ENCODE measurements at places on chromosomes 3 and 15.

DNA sequence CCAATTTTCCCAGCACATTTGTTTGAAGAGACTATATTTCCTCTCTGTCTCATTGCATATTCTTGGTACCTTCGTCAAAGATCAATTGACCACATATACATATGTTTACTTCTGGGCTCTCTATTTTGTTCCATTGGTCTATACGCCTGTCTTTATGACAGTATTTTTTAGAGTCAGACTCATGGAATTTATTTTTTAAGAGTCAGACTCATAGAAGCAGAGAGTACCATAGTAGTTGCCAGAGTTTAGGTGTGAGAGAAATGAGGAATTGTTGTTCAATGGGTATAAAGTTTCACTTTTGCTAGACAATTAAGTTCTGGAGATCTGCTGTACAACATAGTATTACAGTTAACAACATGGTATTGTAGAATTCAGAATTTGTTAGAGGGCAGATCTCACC, 27.1 kb downstream of the PLA2G4F start:
- DNase-seq: no peak

GRCh38 chr3:154969366-154969765, 110.8 kb upstream of the MME start:
- no peak for DNase-seq

- no peak for DNase-seq
Measured at GRCh38 chr15:90003736-90004135, 2.6 kb downstream of the ZNF710 start.

GRCh38 chr15:42384597-42384996, 25.3 kb downstream of the CAPN3 start:
- DNase-seq: no peak

DNA sequence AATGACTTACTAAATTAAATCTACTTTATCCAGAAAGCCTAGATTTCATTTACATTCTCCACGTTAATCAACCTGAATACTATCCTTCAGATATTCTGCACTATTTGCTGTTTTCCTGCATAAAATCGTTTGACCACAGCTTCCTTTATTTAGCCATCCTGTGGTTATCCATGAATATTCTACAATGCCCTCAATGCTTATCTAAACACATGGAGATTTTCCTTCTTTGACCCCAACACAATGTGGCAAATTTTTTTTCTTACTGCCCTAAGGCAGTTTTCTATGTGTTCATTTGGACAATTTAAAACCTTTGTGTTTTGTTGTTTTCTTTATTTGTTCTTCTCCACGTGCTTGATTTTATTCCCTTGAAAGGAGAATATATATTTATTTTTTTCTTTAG, 495.5 kb upstream of the ROBO1 start:
- no peak for DNase-seq

DNA sequence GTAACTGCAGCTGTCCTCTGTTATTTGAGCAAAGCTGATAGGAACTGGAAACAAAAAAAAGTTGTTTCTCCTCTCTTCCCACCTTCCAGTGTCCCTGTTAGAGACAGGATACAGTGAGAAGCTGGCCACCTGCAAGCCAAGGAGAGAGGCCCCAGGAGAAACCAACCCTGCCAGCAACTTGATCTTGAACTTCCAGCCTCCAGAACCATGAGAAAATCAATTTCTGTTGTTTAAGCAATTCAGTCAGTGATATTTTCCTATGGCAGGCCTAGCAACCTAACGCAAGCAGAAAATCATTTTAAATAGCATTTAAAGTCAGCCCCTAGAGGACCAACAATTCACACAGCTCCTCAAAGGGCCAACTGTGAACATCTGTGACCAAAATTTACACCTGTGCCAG, 291.3 kb downstream of the OXSM start:
- no peak for DNase-seq

- no peak for DNase-seq
Measured at GRCh38 chr15:55552451-55552850, 35.7 kb downstream of the PYGO1 start.

DNA sequence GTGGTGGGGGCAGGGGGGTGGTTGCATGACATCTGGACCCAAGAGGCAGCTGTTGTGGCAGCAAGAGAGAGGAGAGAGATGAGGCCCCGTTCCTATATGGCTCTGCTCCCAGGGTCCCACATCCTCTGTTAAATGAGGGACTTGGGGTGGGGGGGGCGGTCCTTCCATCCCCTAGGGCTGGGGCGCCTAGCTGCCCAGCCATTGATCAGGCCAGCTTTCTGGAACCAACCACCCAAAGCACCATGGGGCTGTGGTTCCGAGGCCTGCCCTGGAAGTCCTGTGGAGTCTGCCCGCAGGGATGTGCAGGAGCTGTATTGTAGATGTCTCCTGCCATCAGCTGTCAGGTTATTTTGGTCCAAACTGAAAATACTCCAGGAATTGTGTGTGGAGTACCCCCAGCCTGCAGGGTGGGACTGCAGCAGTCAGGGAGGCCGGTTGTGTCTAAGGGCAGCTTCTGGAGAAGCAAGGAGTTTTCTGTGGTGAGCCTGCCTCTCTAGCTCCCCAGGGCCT, 5.2 kb downstream of the FURIN start:
- DNase-seq: no peak

- DNase-seq: no peak
Measured at GRCh38 chr3:197495059-197495455, 60.7 kb downstream of the BDH1 start.

DNA sequence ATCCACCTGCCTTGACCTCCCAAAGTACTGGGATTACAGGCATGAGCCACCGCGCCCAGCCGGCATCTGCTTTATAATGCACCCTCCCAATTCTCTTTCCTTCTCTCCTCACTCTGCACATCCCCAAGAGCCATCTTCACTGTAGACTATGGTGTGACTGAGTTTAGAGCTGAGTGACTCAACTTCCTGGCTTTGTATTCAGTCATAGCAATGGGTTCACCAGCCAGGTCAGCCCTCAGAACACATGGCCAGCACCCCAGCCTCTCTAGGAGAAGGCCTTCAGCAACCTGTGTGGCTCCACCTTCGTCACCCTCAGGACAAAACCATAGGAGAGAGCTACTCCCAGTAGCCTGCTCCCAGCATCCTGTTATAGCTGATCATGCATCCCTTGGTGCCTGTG, 33.0 kb downstream of the ARID3B start:
- DNase-seq: no peak

GRCh38 chr3:125310623-125311081, 64.5 kb downstream of the ZNF148 start:
- DNase-seq: no peak

DNA sequence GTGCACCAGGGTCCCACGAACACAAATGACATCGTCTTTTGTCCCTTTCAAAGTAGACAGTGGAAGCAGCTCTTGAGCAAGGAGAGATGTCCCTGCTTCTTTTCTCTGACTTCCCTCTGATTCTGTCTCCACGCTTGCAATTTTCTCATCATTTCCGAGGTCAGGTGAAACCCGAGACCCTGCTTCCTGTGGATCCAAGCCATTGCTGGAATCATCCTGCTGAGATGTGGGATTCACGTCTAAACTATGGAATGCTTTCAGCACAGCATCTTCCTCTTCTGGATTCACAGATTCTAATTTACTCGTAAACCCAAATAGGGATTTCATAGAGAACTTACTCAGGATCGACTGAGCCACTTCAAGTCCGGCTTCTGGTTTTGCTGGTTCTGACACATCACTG, 127.1 kb downstream of the FMN1 start:
- DNase-seq: no peak

DNA sequence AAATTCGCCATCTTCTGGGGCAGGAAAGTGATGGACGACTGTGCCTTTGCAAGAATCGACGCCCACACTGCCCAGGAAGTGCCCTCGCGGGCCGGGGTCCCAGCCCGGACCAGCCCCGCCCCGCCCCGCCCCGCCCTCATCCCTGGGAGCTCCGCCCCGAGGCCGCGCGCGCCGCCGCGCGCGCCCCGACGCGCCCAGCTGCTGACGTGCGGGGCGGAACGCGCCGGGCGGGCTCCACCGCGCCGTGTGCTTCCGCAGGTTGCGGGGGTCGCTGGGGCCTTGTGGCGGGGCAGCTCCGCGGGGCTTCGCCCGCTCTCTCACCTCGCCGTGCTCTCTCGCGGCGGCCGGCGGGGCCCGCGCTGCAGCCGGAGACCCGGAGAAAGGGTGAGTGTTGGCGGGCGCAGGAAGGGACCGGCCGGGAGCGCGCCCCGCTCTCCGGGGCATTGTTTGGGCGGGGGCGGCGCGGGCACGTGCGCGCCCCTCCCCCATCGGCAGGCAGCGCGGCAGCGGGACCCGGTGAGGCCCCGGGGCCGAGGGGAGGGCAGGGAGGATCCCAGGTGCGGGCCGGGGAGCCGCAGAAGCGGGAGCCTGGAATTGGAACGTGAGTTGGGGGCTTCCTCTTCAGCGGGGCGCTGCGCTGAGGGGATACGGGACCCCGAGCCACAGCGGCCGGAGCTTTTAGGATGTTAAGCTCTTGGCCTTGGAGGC, at the start of gene YEATS2:
Gene YEATS2, plus strand, starts transcription at position 188 of the 708 bp plus-strand sequence. CDS start 17,366 bp downstream, outside the sequence.
- DNase-seq: peak; percentile 94

- DNase-seq: no peak
Measured at GRCh38 chr3:69122403-69122802, at the start of gene LMOD3. TSS of gene LMOD3 (minus strand) at chr3:69122595. CDS start at chr3:69122386, 209 bp downstream.

- DNase-seq: no peak
Measured at GRCh38 chr3:99901200-99901926, 83.7 kb downstream of the CMSS1 start.

GRCh38 chr15:56677271-56677670, 56.0 kb downstream of the ZNF280D start:
- DNase-seq: no peak

DNA sequence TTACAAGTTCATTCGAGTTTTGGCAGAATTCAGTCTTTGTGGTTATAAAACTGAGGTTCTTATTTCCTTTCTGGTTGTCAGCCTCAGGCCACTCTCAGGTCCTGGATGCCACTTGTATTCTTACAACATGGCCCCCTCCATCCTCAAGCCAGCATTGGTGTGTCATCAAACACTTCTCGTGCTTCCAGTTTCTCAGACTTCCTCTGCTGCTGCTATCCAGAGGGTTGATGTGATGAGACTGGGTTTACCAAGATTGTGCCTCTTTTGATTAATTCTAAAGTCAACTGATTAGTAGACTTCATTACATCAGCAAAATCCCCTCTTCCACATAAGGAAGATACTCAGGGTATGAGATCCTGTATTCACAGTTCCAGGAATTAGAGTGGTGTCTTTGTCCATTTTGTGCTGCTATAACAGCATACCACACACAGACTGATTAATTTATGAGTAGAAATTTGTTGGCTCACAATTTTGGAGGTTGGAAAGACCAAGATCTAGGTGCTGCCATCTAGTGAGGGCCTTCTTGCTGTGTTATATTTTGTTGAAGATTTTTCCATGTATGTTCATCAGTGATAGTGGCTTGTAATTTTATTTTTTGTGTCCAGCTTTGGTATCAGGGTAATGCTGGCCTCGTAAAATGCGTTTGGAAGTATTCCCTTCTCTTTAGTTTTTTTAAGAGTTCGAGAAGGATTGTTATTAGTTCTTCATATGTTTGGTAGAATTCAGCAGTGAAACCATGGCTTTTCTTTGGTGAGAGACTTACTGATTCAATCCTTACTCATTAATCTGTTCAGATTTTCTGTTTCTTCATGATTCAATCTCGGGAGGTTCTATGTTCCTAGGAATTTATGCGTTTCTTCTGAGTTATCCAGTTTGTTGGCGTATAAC, 11.1 kb downstream of the LRCH3 start:
- no peak for DNase-seq

DNA sequence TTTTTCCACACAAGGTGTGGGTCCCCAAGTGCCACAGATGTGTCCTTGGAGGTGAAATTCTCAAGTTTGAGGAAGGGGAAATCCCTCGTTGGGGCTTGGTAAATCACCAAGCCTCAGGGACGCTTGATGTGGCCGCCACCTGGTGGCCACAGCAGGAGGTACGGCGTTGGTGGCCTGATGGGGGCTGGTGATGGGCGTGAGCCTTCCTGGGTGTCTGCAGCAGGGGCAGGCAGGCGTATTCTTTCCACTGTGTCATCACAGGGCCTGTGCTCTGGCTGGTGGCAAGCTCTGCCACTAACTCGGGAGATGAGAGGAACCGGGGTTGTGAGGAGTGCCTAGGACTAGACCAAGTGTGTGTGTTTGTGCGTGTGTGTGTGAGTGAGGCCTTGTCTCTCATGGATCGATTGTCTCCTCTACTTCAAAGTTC, 4.2 kb downstream of the ACOX2 start:
- DNase-seq: peak; percentile 81

DNA sequence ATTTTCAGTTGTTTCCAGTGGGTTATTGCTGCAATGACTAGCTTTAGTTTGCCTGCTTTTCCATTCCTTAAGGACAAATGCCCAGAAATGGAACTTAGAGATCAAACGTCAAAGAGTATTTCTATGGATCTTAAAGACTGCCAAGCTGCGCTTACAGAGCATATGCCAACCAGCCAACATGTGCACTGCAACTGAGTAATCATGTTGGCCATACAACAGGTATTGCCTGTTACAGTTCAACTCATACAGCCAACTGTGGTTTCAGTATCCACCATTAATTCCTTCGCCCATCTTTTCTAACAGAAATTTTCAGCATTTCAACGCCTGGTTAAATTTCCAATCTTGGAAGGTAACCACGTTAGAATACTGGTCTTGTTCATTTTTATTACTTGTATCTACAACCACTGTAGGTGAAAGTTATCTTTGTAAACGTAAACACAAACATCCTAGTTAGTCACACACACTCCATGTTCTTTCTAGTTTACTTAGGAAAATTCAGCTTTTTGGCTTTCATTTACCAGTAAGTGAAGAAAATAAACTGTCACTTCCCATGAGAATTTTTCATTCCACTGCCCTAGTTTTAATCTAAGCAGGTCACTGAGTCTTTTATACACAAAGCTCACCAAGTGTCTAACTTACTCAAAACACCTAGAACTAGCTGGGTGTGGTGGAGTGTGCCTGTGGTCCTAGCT, 3.9 kb downstream of the RPL32 start:
- DNase-seq: no peak

DNA sequence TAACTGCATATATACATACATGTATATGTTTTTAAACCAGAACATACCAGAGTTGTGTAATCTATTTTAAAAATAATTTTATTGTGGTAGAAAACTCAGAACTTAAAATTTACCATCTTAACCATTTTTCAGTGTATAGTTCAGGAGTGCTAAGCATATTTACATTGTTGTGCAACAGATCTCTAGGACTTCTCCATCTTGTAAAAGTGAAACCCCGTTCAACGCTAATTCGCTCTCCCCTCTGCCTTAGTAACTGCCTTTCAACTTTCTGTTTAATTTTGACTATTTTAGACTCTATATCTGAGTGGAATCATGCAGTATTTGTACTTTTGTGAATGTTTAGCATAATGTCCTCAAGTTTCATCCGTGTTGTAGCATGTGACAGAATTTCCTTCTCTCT, 51.8 kb upstream of the SSR3 start:
- no peak for DNase-seq

GRCh38 chr3:193343726-193344222, 34.8 kb downstream of the ATP13A5 start:
- no peak for DNase-seq

All from frontal cortex (tissue), 4 donors.